Left cardiac atrium (tissue), 4 donors: ENCODE measurements at places on chromosomes 1 and 21. TPM values are rescaled to one million over a fixed set of nuclear protein-coding genes. Genes with fewer than 3 reads are reported as not detected.

Gene GABRD
- not detected for total RNA-seq

GRCh38 chr1:162391790-162392563, 10.4 kb downstream of the C1orf226 start:
- DNase-seq = no peak

DNA sequence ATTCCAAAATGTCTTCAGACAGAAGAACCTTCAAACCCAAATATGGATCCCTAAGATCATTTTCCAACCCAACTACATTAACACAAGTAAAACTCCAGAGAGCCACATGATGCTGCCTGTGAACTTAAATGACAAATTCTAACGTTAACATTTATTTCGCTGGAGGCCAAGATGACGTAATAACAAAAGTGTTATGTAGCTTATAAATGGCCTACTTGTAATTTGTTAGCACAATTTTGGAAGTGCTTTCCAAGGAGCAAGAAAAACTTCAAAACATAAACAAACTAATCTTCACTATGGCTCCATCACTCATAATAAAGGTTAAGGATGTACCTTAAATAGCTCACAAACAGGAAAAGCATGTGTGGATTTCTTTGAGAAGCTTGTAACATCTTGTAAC, 126.7 kb downstream of the HLCS start:
- DNase-seq = no peak

DNA sequence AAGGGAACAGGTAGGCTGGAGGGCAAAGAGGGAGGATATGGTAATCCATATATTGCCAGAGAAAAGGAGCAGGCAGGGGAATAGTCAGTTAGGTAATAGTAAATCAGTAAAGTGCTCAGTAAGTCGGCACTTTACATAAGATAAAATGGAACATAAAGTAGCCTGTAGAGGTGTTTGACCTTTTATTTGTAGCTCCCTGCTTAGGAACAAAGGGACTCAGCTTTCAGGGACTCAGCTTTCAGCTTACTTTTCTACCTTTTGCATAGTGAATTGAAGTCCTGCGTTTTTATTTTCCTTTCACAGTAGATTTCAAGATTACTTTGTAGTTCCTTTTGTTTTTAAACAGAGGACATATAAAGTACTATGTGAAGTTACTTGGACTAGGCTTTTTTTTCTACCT, 87.3 kb downstream of the ITSN1 start:
- no peak for DNase-seq

GRCh38 chr1:236978740-236979139, 25.5 kb downstream of the MT1HL1 start:
- DNase-seq = no peak

- DNase-seq = no peak
Observed at GRCh38 chr1:177686933-177687332, 282.9 kb downstream of the SEC16B start.

- DNase-seq = no peak
Observed at GRCh38 chr1:84116558-84116957, 27.5 kb upstream of the PRKACB start.

DNA sequence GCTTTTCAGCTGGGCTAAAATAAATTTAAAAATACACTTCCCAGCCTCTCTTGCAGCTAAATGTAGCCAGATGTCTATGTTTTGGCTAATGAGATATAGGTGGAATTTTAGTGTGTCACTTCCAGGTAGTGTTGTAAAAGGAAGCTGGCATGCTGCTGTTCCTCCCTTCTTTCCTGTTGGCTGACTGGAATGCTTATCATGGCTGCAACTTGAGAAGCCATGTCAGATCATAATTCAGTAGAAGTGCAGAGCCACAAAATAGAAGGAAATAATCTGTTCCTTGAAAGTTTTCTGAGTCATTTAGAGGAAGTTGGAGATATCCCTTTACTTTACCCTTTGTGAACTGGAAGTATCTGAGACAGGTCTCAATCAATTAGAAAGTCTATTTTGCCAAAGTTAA, 10.9 kb upstream of the RBM15 start:
- no peak for DNase-seq

Gene ACP6
- total RNA-seq = 11.8 TPM

Gene NAV1
- 34.8 TPM for total RNA-seq

DNA sequence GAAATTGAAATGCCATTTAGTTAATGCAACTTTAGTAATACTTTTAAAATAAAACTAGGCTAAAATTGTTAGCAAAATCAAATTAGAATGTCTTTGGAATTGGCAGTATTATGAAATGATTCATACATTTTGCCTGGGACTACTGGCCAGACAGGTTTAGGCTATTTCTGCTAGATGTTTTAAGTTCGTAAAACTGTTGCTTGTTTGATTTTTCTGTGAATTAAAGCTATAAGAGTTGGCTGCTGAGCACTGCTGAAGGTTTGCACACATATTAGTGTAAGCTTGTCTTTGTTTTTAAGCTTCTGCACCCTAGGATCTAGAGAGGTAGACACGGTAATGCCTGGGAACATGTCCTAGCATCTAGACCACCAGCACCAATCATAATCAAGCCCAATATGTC, 1094.6 kb upstream of the ADGRL4 start:
- no peak for DNase-seq

DNA sequence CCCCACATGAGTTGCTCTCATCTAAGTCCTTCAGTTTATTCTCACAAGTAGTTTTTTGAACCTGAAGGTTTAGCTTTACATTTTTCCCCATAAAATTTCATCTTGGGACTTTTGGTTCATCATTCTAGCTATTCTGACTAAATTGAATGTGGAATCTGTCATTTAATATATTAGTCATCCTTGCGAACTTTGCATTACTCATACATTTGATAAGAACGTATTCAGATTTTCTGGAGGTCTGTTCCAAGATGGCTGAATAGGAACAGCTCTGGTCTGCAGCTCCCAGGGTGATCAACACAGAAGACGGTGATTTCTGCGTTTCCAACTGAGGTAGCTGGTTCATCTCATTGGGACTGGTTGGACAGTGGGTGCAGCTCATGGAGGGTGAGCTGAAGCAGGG, 59.8 kb upstream of the CSF1 start:
- no peak for DNase-seq

DNA sequence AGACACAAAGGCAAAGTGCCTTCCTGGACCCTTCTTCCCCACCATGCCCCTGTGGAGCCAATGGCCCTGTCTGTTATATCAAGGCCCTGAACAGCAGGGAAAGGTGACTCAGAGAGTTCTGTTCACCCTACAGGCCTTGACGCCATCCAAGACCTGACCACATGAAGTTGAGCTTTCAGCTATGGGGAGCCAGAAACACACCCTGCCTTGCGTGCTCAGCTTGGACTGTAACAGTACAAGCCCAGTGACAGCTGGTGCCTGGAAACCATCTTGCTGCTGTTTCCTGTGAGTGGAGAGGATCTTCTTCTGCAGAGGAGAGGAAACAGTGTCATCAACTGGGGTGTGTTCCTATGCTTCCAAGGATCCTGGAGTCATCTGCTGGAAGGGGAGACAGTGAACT, 165.0 kb upstream of the IRF2BP2 start:
- no peak for DNase-seq

Gene IFNGR2
- 47.3 TPM for total RNA-seq

Gene ITLN1
- total RNA-seq = 143 TPM

DNA sequence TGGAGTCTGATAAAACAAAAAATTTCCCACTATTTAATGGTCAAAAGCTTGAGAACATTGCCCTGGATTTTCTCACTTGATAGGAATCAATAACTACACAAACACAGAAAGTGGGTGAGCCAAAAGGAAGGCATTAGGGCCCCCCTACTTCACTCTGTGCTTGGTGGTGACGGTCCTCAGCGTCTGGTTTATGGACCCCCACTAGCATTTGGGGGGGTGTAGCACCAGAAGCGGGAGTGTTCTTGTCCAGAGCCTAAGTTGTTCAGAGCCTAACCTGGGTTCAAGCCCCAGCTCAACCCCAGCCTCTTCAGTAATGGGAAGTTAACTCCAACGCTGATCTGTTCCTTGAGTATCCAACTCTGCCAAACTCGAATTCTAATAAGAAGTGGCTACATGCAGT, 33.1 kb downstream of the STPG1 start:
- DNase-seq = no peak

Gene LRP8
- total RNA-seq = 4.1 TPM

DNA sequence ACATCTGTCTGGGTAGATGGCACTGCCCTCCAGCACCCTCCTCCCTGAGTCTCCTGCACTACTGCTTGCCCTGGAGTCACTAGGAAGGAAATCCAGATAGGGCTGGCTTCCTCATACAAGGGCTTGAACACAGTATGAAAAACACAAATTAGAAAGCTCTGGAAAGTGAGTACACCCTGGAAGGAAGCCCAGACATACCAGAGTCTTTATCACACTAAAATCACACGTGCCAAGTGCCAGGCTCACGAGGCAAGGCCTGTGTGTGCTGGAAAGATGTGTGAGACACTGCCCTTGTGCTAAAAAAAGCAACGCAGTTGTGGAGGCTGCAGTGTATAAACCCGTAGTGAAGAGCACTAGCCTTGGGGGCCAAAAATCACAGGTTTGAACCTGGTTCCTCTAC, 28.3 kb upstream of the S100A7 start:
- no peak for DNase-seq

Gene CA6
- not detected for total RNA-seq

GRCh38 chr1:201536558-201536957, 2.4 kb upstream of the NAV1 start:
- DNase-seq = peak; percentile 75

Gene PER3
- 15.5 TPM for total RNA-seq

DNA sequence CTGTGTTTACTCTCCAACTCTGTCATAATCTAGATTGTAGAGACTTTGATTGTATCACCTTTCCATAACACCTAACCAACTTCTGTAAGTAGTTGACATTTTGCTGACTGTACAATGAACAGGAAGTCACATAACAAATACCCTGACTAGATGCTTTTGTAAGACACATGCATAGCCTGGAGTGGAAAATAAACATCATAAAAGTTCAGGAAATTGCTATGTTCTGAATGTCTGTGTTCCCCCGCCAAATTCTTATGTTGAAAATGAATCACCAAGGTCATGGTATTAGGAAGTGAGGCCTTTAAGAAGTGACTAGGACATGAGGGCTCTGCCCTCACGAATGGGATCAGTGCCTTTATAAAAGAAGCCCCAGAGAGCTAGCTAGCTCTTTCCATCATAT, 40.4 kb upstream of the ZSWIM5 start:
- DNase-seq = no peak

Gene RXRG
- 2.4 TPM for total RNA-seq
